Colonic mucosa (tissue), 4 donors: ENCODE measurements at places on chromosomes 4 and X. TPM values are rescaled to one million over a fixed set of nuclear protein-coding genes. Genes with fewer than 3 reads are reported as not detected.
A peak's percentile ranks its signal among the peaks of the same experiment; 100 is the strongest.

AMBN gene
- not detected for total RNA-seq

G6PD gene
- 41.0 TPM for total RNA-seq

DAPP1 gene
- total RNA-seq: 3.6 TPM

H2BW2 gene
- total RNA-seq: not detected

CLNK gene
- total RNA-seq: not detected

SHISA3 gene
- total RNA-seq: 1.1 TPM

SYTL5 gene
- total RNA-seq: 5.4 TPM

KLHL13 gene
- 2.7 TPM for total RNA-seq

CNGA1 gene
- total RNA-seq: 15.9 TPM

SH3RF1 gene
- total RNA-seq: 50.2 TPM

MANBA gene
- 21.8 TPM for total RNA-seq

FAM9B gene
- not detected for total RNA-seq

DNA sequence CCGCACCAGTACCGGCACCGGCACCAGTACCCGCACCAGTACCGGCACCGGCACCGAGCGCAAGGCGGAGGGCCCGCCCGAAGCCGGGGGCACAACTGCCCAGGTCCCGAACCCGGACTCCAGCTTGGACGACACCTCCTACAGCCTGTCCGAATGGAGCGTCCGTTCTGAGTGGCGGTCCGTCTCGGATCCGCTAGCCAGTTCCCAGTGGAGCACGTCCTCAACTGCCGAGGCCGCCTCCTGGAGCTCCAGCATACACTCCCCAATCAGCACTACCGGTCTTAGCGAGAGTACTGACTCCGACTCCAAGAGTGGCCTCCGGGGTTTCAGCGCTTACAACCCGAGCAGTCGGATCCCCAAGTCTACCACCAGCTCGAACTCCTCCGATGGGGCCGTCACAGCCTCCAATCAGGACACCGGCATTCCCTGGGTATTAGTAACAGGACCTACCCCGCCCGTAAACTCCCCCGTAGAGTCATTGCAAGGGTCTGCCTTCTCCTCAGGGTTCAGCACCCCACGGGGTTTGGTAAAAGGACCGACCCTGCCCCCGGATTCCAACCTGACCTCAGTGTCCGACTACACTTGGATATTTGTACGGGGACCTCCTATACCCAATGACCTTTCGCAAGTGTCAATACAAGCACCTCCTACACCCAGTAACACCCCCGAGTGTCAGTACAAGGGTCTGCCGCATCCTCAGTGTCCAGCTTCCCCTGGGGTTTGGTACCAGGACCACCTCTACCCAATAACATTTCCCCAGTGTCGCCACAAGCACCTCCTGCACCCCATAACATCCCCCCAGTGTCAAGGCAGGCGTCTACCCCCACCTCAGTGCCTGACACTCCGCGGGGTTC is 721 bp upstream of the MAOA start:
- peak overlapping the region; percentile 83 for H3K27ac ChIP-seq
- peak; percentile 42 for DNase-seq

GRCh38 chr4:106277140-106277675 is 38.8 kb downstream of the TBCK start:
- H3K27ac ChIP-seq: no peak overlapping the region
- no peaks in the 10 kb centered on the region for H3K4me1 ChIP-seq
- H3K27me3 ChIP-seq: no peaks in the 10 kb centered on the region
- no peaks in the 10 kb centered on the region for H3K36me3 ChIP-seq

GRCh38 chr4:36206603-36207311 is 37.6 kb downstream of the ARAP2 start:
- no peaks in the 10 kb centered on the region for H3K36me3 ChIP-seq
- DNase-seq: no peak
- H3K27ac ChIP-seq: no peak overlapping the region
- H3K4me1 ChIP-seq: no peaks in the 10 kb centered on the region
- no peaks in the 10 kb centered on the region for H3K27me3 ChIP-seq
- no peak overlapping the region for H3K4me3 ChIP-seq

GRCh38 chr4:105236202-105236915 is 89.7 kb downstream of the TET2 start:
- no peaks in the 10 kb centered on the region for H3K27me3 ChIP-seq
- H3K4me1 ChIP-seq: no peaks in the 10 kb centered on the region
- no peaks in the 10 kb centered on the region for H3K36me3 ChIP-seq
- DNase-seq: no peak
- H3K4me3 ChIP-seq: no peak overlapping the region

GRCh38 chrX:134369576-134369975 is 90.4 kb upstream of the HPRT1 start:
- no peak overlapping the region for H3K4me3 ChIP-seq
- no peaks in the 10 kb centered on the region for H3K4me1 ChIP-seq
- no peaks in the 10 kb centered on the region for H3K27me3 ChIP-seq
- no peak overlapping the region for H3K27ac ChIP-seq
- no peak for DNase-seq

DNA sequence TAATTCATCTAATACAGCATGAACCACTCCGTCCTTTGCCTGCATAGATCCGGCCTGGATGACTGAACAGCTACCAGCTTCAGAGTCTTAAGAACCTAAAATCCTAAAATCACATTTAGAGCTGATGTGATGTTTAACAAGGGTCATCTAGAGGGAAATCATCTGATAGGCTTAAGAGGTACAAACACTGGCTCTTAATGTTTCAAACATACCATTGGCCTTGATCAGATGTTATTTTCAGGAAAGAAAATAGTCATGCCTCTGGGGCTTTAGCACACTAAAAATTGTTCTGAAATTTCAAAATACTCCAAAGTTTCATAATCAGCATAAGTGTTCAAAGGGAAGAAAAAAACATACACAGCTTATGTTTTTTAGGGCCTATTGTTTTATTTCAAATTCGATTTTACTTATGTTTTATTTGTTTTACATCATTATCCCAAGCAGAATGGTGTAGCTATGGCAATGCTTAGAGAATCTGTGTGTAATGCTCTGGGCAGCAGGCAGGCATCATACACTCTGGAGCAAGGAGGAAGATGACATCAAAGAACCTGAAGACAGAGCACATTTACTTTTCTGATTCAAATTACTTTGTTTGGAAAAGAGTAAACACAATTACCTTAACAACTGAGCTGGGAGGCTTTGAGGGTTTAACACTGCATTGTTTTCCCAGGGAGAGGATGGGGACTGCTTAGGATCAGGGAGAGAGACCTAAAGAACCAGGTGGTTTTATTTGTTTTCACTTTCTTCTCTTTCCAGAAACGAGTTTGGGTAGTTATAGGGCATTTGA is 25.3 kb upstream of the LEF1 start:
- no peak overlapping the region for H3K4me3 ChIP-seq
- no peak for DNase-seq
- H3K27me3 ChIP-seq: no peaks in the 10 kb centered on the region
- H3K27ac ChIP-seq: no peak overlapping the region
- H3K4me1 ChIP-seq: no peaks in the 10 kb centered on the region

- no peaks in the 10 kb centered on the region for H3K36me3 ChIP-seq
- no peak for DNase-seq
- no peaks in the 10 kb centered on the region for H3K27me3 ChIP-seq
- H3K4me3 ChIP-seq: no peak overlapping the region
- H3K27ac ChIP-seq: no peak overlapping the region
Measured at GRCh38 chr4:149493492-149493891, 322.2 kb downstream of the IQCM start.

GRCh38 chr4:39433878-39434492 is 24.7 kb downstream of the RPL9 start:
- H3K4me3 ChIP-seq: no peak overlapping the region
- DNase-seq: no peak
- no peaks in the 10 kb centered on the region for H3K36me3 ChIP-seq
- H3K27me3 ChIP-seq: no peaks in the 10 kb centered on the region
- no peaks in the 10 kb centered on the region for H3K4me1 ChIP-seq
- no peak overlapping the region for H3K27ac ChIP-seq

GRCh38 chr4:53322696-53323095 is 43.2 kb downstream of the SCFD2 start:
- DNase-seq: no peak
- no peaks in the 10 kb centered on the region for H3K36me3 ChIP-seq
- H3K27me3 ChIP-seq: no peaks in the 10 kb centered on the region
- no peaks in the 10 kb centered on the region for H3K4me1 ChIP-seq

- DNase-seq: no peak
- no peak overlapping the region for H3K27ac ChIP-seq
- no peak overlapping the region for H3K4me3 ChIP-seq
- no peaks in the 10 kb centered on the region for H3K4me1 ChIP-seq
Measured at GRCh38 chr4:148077581-148077980, 345.7 kb downstream of the ARHGAP10 start.

DNA sequence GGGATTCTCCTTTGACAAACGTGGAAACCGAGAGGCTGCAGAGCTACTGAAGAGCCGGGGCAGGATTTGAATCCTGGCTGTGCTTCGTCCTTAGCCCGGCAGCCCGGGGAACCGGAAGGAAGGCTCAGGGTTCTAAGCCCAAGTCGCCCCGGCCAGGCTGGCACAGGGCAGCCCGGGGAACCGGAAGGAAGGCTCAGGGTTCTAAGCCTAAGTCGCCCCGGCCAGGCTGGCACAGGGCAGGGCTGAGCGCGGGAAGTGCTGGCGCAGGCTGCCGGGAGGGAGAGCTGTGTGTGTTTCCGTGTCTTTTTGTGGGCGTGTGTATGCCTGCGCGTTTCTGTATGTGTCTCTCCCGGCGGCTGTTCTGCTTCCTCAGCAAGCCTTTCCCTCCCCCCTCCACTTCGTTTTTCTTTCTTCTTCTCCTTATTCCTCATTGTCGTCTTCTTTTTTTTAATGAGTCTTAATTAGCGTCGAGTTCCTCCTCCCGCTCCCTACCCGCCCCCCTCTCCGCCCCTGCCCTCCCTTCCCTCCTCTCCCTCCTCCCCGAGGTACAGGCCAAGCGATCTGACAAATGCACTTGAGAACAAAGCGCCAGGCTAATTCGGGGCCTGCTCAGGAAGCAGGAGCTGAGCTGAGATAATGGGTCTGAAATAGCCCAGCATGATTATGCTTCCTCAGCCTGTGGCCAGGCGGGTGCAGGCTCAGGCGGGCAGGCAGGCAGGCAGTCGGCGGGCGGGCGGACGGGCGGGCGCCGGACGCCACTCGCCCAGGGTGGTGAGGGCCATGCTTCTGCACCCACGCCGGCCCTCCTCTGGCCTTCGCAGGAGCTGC is 65.9 kb downstream of the EFNB1 start:
- peak; percentile 70 for DNase-seq
- peak overlapping the region; percentile 1 for H3K4me3 ChIP-seq
- no peaks in the 10 kb centered on the region for H3K36me3 ChIP-seq
- peak overlapping the region; percentile 68 for H3K27ac ChIP-seq
- no peaks in the 10 kb centered on the region for H3K4me1 ChIP-seq

GRCh38 chrX:48540028-48540375 is 488 bp downstream of the TBC1D25 start:
- peak overlapping the region; percentile 50 for H3K4me3 ChIP-seq
- H3K27me3 ChIP-seq: no peaks in the 10 kb centered on the region
- no peaks in the 10 kb centered on the region for H3K4me1 ChIP-seq
- DNase-seq: peak; percentile 51

GRCh38 chr4:6894086-6894478 is 15.5 kb upstream of the TBC1D14 start:
- no peaks in the 10 kb centered on the region for H3K27me3 ChIP-seq
- H3K4me1 ChIP-seq: peaks cover 11% of the 10 kb centered on the region
- no peak overlapping the region for H3K4me3 ChIP-seq

- no peak for DNase-seq
- peak overlapping the region; percentile 33 for H3K27ac ChIP-seq
- H3K4me3 ChIP-seq: no peak overlapping the region
- peaks cover 6% of the 10 kb centered on the region for H3K4me1 ChIP-seq
- H3K36me3 ChIP-seq: no peaks in the 10 kb centered on the region
- no peaks in the 10 kb centered on the region for H3K27me3 ChIP-seq
Measured at GRCh38 chr4:6272863-6273660, 3.4 kb downstream of the WFS1 start.

DNA sequence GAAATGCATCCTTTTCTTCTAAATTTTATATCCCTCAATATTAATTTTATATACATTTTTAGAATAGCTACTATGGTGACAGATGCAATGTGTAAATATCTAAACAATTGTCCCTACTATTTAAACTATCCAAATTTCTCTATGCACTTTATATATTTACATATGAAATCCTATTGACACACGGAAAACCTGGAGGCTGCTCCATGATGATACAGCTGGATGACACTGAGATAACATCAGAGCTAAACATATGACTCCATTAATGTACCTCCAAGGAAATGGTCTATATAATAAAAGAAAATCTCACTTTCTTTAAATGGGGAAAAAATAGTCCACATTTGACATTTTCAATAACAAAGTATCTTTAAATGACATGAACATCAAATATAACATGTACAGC is 43.7 kb downstream of the DDX60 start:
- H3K4me3 ChIP-seq: no peak overlapping the region
- H3K27me3 ChIP-seq: no peaks in the 10 kb centered on the region
- no peaks in the 10 kb centered on the region for H3K4me1 ChIP-seq
- no peak for DNase-seq

GRCh38 chr4:1615786-1616556 is 68.1 kb downstream of the FAM53A start:
- H3K36me3 ChIP-seq: no peaks in the 10 kb centered on the region
- no peak overlapping the region for H3K4me3 ChIP-seq
- DNase-seq: no peak
- no peaks in the 10 kb centered on the region for H3K27me3 ChIP-seq
- H3K4me1 ChIP-seq: no peaks in the 10 kb centered on the region

DNA sequence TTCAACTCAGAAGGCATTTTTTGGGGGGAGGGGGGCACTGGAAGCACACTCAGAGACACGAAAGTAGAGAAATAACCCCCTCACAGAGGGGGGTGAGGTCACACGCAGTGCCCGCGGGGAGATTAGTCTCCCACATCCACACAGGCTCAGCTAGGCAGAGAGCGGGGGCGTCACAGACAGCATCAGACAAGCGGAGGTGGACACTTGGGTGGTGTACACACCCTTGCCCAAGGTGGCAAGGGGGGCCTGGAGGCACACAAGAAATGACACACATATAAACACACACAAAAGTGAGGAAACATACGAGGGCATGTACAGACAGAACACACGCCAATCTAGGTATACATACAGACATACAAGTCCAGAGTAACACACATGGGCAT is 637 bp upstream of the SYN1 start:
- no peaks in the 10 kb centered on the region for H3K27me3 ChIP-seq
- no peak for DNase-seq
- H3K4me3 ChIP-seq: no peak overlapping the region
- no peak overlapping the region for H3K27ac ChIP-seq
- H3K36me3 ChIP-seq: no peaks in the 10 kb centered on the region

GRCh38 chr4:173418639-173419038 is 19.7 kb upstream of the SCRG1 start:
- no peak overlapping the region for H3K27ac ChIP-seq
- H3K4me1 ChIP-seq: no peaks in the 10 kb centered on the region
- H3K36me3 ChIP-seq: no peaks in the 10 kb centered on the region
- no peaks in the 10 kb centered on the region for H3K27me3 ChIP-seq

- H3K4me3 ChIP-seq: no peak overlapping the region
- H3K36me3 ChIP-seq: no peaks in the 10 kb centered on the region
- no peaks in the 10 kb centered on the region for H3K27me3 ChIP-seq
- H3K27ac ChIP-seq: no peak overlapping the region
Measured at GRCh38 chr4:101835121-101835904, 44.8 kb downstream of the BANK1 start.
